ENCODE measurements at places on chromosomes 13 and 19.

DNA sequence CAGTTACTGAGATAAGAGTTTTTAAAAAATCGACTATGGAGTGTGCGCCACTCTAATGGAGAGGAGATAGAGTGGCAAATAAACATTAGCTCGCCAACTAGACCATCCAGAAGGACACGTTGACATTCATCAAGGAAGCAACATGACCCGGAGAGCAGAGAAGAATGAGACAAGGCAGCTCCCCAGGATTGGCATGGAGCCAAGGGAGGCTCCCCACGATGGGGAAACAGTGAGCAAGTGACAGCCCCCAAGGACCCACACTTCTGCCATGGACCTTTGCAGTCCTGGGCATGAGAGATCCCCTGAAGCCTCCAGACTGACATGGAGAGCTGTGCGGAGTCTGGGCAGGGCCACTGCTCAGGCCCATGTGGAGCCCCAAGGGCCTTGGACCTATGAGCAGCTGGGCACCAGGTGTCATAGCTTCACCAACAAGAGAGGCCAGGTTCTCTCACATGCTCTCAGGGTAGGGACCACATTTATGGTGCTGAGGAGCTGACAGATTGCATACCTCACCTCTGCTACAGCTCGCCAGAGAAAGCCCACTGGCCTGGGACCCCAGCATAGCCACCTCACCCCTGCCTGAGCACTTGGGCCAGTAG is 6.7 kb downstream of the SIGLEC6 start:
- no peak for DNase-seq

- DNase-seq = no peak
These were observed 14.4 kb downstream of the PAK4 start for GRCh38 chr19:39139971-39140453.

- DNase-seq = peak; percentile 62
These were observed 813 bp downstream of the ZNF296 start for GRCh38 chr19:45075301-45076028.

DNA sequence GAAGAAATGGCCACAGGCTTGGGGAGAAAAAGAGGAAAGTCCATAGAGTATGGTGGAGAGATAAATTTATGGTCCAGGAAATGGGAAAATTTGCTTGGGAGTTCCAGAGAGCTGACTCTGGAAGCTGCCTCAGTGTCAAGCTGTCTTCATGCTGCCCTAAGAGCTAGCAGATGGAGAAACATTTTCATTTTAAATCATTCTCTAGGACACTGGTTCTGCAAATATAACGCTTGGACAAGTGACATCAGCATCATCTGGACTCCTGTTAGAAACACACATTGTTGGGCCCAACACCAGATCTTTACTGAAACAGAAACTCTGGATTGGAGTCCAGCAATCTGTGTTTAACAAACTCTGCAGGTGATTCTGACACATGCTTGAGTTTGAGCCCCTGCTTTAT is 592.0 kb upstream of the KLF12 start:
- DNase-seq = no peak

DNA sequence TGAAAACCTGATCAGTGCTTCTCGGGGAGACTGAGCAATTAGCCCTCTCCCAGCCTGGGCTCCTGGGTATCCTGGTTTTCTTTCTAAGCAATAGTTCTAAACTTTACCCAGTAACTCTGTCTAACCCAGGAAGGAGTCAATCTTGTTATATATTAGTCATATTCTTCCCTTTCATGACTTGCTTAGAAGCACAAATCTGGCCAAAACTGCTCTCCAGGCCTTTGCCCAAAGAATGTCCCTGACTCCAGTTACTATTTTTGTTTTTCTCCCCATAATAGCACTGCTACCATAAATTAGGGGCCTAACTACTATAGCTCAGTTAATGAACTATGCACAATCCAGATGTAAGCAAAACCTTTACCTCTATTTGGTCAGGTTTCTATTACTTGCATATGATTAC is 355.8 kb upstream of the HTR2A start:
- DNase-seq = peak; percentile 11

DNA sequence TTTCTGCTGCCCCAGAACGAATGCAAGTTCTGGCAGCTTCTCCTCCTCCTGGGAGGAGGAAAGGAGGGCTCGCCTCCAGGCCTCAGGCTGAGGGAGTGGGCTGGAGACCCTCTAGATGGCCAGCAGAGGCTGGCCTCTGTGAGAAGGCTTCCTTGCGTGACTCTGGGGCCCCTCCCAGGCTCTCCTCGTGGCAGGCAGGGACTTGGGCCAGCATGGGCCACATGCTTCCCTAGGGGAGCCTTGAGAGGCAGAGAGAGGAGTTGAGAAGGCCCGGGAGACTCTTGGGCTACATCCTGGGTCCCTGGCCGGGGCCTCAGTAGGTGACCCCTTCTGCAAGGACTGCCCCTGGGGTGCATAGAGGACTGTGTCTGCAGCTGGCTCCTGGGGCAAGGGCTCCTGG is 25.9 kb downstream of the LYL1 start:
- DNase-seq = no peak

DNA sequence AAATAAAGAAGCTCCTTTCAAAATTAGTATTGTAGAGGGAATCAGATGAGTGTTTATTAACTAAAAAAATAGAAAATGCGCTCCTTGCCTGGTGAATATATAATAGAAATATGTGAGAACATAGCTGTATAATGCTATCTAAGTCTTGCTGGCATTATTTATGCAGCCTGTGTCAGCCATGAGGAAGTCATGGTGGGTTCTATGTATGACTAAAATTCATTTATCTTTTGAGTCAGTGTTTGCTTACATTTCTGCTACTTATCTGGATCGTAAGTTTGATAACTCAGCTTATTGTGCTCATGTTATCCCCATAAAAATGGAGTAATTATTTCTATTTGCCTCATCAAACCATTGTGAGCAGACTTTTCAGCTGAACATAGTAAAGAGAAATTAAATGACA is 449.3 kb downstream of the OXGR1 start:
- DNase-seq = no peak

DNA sequence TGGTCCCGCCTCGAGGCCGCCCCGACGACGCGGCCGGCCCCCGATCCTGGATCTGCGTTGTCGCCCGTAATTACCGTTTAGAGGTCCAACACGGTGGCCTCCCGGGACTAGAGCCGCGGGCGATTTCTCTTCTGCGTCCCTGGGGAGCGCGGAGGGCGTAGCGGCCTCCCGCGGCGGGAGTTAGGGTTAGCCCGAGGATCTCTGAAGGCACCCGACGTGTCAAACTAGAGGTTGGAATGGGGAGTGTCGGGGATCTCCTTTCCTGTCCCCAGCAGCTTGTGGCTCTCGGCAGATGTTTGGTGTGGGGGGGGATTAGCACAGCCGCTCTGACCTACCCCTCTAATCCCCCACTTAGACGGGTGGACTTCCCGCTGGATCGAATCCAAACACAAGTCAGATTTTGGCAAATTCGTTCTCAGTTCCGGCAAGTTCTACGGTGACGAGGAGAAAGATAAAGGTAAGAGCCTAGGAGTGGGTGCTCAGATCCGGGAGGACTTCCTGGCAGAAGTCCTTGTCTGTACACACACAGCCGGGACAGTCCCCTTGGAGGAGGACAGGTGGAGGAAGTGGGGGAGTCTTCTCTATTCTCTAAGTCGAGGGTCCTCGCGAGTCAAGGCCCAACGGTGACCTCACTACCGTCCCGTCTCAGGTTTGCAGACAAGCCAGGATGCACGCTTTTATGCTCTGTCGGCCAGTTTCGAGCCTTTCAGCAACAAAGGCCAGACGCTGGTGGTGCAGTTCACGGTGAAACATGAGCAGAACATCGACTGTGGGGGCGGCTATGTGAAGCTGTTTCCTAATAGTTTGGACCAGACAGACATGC is 581 bp downstream of the CALR start:
- peak; percentile 50 for DNase-seq

DNA sequence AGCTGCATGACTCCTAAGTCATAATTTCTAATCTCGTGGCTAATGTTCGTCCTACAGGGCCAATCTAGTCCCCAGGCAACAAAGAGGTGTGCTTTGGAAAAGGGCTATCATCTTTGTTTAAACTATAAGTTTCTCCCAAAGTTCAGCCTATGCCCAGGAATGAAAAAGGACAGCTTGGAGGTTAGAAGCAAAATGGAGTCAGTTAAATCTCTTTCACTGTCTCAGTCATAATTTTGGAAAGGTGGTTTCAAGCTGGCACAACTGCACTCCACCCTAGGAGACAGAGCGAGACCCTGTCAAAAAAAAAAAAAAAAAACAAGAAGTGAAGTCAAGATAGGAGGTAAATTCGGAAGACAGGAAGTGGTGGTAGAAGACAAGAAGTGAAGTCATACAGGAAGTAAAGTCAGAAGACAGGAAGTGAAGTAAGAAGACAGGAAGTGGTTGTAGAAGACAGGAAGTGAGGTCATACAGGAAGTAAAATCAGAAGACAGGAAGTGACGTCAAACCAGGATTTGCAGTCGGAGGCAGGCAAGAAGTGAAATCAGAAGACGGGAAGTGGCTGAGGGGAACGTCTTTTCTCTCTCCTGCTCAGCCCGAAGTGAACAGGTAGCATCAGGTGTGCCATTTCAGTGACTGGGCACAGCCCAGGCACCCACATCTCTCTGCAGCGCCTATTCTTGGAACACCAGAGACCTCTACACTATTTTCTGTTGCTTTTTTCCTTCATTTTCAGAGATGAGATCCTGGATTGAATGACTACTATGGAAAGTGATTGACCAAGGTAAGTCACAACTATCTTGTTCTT is 32.2 kb downstream of the GP6 start:
- DNase-seq = peak; percentile 20

All from astrocyte of the hippocampus (primary cell).